ENCODE measurements at places on chromosomes 1 and 21.

DNA sequence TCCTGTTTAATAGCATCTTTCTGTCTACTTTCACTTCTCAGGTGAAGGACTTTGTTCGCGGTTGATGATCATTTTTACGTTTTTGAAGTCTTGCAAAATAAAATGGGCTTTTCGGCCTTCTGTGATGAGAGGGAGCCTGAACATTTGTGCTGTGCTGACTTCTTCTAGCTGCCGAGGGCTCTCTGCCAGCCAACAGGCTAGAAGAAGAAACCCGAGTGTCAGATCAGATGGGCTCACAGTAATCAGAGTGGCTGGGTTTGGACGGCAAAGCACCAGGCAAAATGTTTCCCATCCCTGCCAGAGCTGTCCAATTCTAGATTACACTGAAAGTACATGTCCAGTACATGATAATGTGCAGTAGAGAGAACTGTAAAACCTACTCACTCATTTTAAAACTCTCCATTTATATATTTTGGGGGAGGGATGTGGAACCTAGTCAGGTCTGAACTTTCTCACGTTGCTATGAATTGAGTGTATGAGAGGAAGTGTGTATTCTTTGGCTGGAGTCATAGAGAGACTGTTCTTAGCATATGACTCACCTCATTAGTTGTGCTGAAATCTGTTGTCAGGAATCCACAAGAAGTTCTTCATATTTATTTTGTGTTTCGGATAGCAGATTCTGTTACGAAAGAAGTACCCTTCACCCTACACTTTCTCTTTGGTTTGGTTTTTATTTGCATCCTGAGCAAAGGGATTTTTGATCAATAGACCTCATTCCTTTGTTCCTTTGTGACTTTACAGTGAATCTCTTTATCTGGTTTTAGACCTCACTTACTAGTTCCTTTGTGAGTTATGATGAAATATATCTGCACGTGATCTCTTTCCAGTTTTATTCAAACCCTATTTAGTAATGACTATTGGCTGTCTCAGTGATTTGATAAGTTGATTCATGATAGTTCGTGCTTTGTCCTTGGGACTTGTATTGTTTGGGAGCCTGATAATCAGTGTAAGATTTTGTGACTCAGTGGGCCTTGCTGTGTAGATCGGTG is 4.8 kb downstream of the ATP1A1 start:
- no peak for DNase-seq

- no peak for DNase-seq
Measured at GRCh38 chr1:17575797-17576518, 36.5 kb downstream of the ARHGEF10L start.

DNA sequence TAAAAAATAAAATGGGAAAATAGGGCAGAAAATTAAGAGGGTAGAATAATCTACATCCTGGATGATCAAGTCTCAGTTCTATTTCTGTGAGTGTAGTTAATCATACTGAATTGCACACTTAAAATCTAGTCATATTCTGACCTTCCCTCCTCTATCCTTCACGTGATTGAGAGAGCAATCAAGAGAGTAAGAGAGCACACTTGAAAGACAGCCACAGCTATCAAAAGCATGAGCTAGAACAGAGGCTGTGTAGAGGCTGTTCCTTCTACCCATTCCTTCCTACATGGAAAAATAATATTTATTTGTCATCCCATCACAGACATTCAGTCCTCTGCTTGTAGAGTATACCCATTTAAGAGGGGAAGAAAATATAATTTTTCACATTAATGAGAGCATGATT is 52.4 kb downstream of the PHC2 start:
- DNase-seq, result no peak

DNA sequence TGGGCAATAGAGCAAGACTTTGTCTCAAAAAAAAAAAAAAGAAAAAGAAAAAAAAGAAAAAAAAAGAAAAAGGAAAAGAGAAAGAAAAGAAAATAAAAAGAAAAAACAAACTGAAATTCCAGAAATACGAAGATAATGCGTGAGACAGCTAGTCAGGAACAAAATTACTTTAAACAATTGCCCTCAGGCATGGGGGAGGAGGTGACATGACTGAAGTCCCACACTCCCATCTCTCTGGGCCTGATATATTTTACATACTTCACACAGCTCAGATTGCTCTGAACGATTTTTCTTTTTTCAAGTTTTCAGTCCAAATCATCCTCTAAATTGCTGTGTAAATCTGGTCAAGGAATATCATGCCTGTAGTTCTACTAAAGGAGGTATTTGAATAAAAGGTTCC is 409.5 kb upstream of the DEPDC1 start:
- DNase-seq, result no peak

- peak; percentile 80 for DNase-seq
Measured at GRCh38 chr1:23544444-23545389, 13.7 kb upstream of the E2F2 start.

DNA sequence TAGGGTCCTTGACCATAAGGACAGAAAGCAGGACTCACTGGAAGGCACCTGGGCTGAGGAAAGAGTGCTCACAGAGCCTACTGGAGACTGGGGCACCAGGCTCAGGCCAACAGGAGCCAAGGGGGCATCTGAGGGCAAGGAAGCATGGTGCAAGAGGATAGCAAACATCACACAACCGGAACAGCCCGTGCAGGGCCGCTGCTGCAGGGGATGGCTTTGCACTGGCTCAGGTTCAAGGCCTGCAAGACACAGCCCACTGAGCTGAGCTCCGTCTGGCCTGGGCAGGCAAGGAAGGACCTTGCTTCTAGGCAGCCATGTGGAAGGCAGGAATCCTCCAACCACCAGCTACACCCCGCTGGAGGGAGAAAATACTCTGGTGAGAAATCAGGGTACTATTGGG is 59.8 kb upstream of the KIF26B start:
- no peak for DNase-seq

DNA sequence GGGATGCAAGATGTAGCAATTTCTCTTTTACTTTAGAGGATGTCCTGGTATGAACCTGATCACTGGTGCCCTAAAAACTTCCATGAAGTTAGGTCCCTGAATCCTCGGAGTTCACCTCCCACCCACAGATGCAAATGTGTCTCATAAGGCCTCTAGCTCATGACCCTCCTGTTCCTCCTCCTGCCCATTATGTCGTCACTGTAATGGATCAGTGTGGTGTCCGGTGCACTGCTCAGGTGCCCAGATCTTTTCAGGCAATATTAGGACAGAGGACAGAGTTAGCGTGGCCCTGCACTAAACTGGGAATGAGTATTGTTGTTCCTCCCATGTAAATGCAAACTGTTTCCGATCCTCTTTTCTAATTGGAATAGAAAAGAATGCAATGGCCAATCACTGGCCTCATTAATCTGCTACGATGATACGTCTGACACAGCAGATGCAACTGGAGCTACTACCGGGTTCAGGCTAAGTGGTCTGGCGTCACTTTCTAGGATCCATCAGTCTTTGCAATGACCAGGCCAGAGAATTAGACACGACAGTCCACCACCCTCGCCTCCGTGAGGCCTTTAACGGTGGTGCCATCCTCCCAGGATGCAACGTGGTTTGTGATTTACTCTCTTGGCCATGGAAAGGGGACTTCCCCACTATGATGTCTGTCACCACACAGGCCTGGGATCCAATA is 3.4 kb upstream of the COL6A2 start:
- no peak for DNase-seq

- DNase-seq, result no peak
Measured at GRCh38 chr1:183896466-183897048, 91.6 kb downstream of the RGL1 start.

- no peak for DNase-seq
Measured at GRCh38 chr1:212955961-212956620, 5.8 kb downstream of the VASH2 start.

- no peak for DNase-seq
Measured at GRCh38 chr1:160121388-160121787, 5.8 kb downstream of the ATP1A2 start.

- no peak for DNase-seq
Measured at GRCh38 chr1:167977245-167977644, 40.4 kb upstream of the MPC2 start.

- no peak for DNase-seq
Measured at GRCh38 chr1:231743966-231744365, 117.4 kb downstream of the DISC1 start.

DNA sequence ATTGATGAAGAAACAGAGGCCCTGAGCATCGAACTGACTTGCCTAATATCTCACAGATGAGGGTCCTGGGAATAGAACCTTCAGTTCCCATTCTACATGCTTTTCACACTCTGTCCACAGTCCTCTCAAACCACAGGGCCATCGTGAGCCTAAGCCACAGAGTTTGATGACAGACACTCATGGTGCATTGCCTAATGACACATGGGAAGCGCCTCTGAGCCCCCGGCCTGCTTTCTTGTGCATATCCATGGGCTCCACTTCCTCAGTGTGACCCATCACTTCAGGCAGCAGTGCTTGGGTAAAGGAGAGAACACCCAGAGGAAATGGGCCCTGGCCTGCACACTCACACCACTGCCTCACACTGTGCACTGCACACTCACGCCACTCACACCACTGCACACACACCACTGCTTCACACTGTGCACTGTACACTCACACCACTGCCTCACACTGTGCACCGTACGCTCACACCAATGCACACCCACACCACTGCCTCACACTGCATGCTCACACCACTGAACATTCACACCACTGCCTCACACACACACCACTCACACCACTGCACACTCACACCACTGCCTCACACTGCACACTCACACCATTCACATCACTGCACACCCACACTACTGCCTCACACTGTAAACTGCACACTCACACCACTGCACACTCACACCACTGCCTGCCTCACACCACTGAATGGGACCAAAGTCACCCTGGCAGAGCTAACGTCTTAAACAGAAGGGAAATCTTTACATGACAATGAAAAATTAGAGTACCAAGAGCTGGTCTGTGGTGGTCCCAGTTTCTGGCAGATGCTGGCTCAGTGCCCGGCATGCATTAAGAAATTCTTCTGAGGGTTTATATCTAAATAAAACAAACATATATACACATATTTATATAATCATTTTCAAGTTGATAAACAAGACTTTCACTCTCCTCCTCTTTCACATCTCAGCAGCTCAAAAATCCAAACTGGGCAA is 53.0 kb downstream of the KANK4 start:
- no peak for DNase-seq

- DNase-seq, result no peak
Measured at GRCh38 chr1:230915078-230915477, 46.8 kb upstream of the C1orf198 start.

- DNase-seq, result no peak
Measured at GRCh38 chr1:243454328-243454997, 198.6 kb downstream of the SDCCAG8 start.

DNA sequence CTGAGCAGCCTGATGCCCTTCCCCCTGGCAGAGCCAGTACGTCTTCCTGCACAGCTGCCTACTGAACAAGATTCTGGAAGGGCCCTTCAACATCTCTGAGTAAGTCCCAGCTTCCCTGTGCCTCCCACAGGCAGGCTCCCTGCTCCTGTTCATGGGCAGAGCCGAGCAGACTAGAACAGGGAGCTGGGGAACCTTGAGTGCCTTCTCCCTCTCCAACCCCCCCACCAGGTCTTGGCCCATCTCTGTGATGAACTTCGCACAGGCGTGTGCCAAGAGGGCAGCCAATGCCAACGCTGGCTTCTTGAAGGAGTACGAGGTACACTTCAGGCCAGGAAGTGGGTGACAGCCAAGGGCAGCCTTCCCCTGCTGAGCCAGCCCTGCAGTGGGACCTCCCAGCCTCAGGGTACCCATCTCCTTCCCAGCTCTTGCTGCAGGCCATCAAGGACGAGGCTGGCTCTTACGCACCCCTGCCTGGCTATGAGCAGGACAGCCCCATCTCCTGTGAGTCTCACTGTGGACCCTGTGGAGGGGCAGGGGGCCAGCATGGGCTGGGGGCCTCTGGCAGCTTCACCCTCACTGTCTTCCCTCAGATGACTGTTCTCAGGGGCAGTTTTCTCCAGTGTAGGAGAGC is 6.4 kb upstream of the LGR6 start:
- DNase-seq, result no peak

DNA sequence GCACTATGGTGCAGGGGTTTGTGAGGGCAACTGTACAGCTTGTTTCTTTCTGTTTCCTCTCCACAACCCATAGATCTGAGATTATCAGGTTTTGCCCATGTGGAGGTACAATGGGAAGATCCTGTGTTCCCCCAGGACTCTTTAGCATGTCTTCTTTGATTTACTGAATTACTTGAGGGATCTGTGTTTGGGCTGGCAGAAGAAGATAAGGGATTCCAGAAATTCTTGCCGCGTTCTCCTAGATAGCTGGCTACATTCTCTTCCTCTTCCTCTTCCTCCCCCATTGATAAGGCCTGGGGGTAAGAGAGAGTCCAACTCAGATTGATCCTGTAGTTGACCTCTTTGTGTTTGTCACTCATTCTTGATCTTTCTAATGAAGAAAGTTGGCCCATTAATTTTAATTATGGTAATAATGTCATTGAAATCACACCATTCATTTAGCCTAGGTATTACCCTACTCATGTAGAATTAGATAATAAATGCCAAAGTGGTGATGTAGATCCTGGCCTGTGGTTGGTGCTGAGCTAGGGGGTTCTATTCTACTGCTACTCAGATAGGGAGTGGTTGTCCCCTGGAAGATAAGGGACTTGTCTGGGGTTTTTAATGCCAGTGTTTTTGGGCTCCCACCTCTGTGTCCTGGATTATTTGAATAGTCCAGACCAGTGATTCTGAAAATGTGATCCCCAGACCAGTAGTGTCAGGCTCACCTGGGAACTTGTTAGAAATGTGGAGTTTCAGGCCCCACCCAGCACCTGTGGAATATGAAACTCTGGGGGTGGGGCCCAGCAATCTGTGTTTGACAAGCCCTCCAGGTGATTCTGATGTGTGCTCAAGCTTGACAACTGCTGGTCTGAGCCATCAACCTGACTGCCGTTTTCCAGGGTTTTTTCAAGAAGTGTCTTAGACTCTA is 122.2 kb downstream of the NOS1AP start:
- DNase-seq, result no peak

GRCh38 chr1:185693654-185694053 is 40.5 kb upstream of the HMCN1 start:
- DNase-seq, result no peak

- DNase-seq, result no peak
Measured at GRCh38 chr1:39305555-39305954, 101.1 kb downstream of the MACF1 start.

DNA sequence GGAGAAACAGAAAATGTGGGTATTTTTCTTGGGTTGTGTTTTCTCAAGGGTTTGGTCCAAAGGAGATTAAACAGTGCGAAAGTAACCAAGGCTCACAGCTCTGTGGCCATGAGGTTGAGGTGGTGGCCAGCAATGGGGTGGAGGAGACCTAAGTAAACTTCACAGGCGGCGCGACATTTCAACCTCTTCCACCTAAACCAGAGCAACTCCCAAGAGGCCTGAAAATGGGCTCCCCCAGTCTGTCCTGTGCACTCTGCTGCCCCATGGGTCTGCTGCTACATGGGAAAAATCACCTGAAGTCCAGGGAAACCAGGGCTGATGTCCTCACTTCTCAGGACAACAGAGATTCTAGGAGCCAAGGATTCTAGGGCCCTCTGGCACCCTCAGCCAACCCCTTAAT is 12.4 kb downstream of the CELF3 start:
- no peak for DNase-seq

- DNase-seq, result peak; percentile 77
Measured at GRCh38 chr1:43582162-43582566, 51.5 kb downstream of the PTPRF start.

DNA sequence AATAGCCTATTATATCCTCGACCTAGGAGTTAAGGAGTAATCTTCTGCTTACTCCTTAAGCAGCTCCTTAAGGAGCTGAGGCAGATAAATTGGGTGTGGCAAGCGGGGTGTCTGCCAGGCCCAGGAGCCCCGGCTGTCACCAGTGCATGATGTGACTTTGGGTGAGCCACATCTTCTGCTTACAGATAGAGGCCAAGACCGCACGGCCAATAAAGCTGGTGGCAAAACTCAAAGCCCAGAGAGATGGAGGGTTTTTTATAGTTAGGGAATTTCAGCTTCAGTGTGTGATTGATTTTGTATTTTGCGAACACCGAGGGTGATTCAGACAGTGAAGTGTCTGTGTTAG is 9.8 kb downstream of the MX2 start:
- DNase-seq, result no peak
